Subcutaneous adipose tissue (tissue), 4 donors: ENCODE measurements at places on chromosomes 6 and 20. TPM values are rescaled to one million over a fixed set of nuclear protein-coding genes. Genes with fewer than 3 reads are reported as not detected.

NRN1 gene
- 65.4 TPM for total RNA-seq

LAMA2 gene
- 157 TPM for total RNA-seq

DIDO1 gene
- total RNA-seq = 41.9 TPM

BPIFA1 gene
- total RNA-seq = not detected

CST2 gene
- total RNA-seq = not detected

GABBR1 gene
- total RNA-seq = 31.0 TPM

TTBK1 gene
- total RNA-seq = not detected

RCAN2 gene
- 14.8 TPM for total RNA-seq

TGM3 gene
- total RNA-seq = not detected

PLCB4 gene
- total RNA-seq = 4.4 TPM

THBD gene
- total RNA-seq = 29.8 TPM

RIPOR2 gene
- 7.9 TPM for total RNA-seq

TIAM2 gene
- total RNA-seq = 6.5 TPM

FOXS1 gene
- total RNA-seq = not detected

SYCP2L gene
- 1.0 TPM for total RNA-seq

BACH2 gene
- 4.4 TPM for total RNA-seq

FAM209B gene
- not detected for total RNA-seq

ELMO2 gene
- 54.7 TPM for total RNA-seq

ARHGAP40 gene
- total RNA-seq = not detected

GGTLC1 gene
- total RNA-seq = not detected

IPCEF1 gene
- total RNA-seq = 1.9 TPM

CALHM4 gene
- total RNA-seq = not detected

ZBTB12 gene
- 0.38 TPM for total RNA-seq

DNAAF9 gene
- 35.5 TPM for total RNA-seq

PIGU gene
- 9.2 TPM for total RNA-seq
